ENCODE measurements at places on chromosomes 1 and 21.

DNA sequence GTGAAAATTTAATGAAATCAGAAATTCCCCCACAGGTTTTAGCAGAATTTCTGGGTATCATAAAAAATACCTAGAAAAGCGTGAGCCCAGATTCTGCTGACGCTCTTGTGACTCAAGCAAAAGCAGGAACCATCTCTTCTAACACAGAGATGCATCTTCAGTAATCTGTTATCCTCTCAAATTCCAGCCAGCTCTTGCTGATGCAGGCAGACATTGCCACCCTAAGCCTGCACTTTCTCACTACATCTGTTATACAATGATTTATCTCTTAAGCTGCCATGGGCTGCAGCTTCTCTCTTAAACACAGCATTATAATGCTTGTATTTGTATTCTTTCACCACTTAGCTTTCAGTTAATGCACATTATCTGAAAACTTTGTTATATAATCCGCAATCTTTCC lies 113.0 kb upstream of the RGS1 start:
- no peak for DNase-seq

- DNase-seq = no peak
These were observed 75.4 kb downstream of the ABCA4 start for GRCh38 chr1:94045465-94046056.

DNA sequence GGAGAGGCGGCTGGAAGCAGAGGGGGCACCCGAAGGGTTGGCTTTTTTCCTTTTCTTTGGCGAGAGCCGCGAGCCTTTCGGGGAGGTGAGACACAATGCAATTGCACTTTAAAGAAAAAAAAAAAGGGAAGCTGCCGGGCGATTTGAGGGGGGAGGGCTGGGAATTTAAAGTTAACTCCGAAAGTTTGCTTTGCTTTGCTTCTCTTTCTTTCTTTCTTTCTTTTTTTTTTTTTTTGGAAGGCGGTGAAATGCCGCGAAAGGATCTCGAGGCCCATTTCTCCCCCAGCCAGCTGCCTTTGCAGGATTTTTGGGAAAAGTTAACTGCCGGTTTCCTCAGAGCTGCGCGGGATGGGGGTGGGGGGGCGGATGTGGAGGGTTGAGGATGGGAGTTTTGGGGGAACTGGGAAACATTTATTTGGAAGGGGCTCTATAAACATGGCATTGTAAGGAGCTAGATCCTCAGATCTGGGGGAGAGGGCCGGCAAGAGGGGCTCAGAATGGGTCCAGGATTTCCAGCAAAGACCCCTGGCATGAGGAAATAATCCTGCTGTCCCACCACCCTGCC lies 997 bp downstream of the ZNF362 start:
- DNase-seq = no peak

DNA sequence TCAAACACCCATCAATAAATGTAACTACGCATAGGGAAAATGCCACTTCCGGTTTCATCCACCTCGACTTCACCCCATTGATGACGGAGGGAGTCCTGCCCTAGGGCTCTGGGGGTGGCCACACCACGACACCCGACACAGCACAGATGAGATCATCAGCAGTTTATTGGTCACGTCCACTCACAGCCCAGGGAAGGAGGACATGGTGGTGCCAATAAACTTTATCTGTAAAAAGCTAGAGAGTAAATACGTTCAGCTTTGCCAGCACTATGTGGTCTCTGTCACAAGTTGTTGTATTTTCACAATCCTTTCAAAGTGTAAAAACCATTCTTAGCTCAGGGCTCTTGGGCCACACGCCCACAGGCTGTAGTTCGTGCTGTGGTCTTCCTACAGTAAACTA lies 16.3 kb downstream of the SETD4 start:
- no peak for DNase-seq

DNA sequence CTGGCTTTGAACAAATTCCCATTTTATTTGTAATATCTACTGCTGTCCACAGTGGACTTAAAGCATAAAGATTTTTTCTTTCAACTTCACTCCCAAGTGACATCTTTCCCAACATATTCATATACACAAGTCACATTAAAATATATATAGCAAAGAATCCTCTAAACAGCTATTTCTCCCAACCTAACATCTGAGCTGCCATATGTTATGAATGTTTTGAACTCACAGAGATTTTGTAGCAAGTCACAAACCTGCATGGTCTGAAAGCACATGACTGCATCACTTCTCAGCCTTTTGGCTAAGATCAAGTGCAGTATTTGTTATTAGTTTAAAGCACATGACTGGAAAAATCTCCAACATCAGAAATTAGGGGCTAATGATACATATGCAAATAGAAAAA lies 7.7 kb upstream of the HFM1 start:
- DNase-seq = no peak

Measured in effector CD8-positive, alpha-beta T cell (primary cell).